ENCODE measurements at places on chromosomes 1 and 21.

DNA sequence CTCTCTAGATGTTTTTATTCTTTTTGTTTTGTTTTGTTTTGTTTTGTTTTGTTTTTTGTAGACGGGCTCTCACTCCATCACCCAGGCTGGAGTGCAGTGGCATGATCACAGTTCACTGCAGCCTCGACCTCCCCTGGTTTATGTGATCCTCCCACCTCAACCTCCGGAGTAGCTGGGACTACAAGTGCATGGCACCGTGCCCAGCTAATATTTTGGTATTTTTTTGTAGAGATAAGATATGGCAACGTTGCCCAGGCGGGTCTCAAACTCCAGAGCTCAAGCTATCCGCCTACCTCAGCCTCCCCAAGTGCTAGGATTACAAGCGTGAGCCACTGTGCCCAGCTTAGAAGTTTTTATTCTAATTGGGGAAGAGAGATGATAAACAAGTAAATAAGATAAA lies 13.3 kb upstream of the TP53BP2 start:
- no peak for DNase-seq

DNA sequence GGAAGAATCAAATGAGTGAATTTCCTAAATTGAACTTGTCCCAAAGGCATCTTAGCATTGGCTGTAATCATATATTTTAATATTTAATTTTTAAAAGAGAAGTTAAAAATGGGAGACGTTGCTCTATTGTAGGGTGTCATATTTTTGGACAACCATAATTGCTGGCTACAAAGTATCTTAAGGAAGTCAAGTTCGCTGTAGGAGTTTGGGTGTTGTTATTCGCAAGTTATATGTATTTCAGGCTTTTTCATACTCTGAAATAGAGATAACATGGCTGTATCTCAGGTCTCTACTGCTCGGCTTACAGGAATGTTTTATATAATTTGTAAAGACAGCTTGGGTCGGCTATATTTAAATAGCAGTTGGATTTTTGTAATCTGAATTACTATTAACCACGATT lies 852 bp downstream of the TMEM50A start:
- DNase-seq: no peak

DNA sequence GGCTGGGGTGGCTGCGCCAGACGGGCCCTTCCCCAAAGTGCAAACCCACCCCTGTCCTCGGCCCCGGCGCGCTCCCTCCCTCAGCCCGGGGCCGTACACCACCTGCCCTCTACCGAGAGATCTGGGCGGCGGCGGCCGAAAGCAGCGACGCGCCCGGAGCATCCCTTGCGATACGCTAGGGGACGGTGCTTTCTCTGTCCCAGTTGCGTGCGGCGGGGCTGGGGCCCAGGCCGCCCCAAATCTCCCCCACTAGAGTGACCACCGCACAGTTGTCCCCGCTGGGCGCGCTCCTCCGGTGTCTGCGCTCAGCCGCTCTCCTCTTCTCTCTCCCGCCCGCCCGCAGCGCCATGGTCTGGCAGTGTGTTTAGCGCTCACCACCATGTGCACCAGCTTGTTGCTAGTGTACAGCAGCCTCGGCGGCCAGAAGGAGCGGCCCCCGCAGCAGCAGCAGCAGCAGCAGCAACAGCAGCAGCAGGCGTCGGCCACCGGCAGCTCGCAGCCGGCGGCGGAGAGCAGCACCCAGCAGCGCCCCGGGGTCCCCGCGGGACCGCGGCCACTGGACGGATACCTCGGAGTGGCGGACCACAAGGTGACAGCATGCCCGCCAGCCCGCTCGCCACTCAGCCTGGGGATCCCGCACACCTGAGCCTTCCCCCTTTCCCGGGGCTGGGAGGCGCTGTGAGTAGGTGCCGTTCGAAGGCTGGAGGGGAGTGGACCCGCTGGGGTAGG lies 1.0 kb downstream of the ST6GALNAC5 start:
- DNase-seq: no peak

- DNase-seq: no peak
These were observed 15.0 kb downstream of the ZNF496 start for GRCh38 chr1:247316590-247317197.

- no peak for DNase-seq
These were observed 434.0 kb downstream of the PLA2G4A start for GRCh38 chr1:187262731-187263130.

GRCh38 chr1:72013161-72013560 lies 269.2 kb downstream of the NEGR1 start:
- DNase-seq: no peak

DNA sequence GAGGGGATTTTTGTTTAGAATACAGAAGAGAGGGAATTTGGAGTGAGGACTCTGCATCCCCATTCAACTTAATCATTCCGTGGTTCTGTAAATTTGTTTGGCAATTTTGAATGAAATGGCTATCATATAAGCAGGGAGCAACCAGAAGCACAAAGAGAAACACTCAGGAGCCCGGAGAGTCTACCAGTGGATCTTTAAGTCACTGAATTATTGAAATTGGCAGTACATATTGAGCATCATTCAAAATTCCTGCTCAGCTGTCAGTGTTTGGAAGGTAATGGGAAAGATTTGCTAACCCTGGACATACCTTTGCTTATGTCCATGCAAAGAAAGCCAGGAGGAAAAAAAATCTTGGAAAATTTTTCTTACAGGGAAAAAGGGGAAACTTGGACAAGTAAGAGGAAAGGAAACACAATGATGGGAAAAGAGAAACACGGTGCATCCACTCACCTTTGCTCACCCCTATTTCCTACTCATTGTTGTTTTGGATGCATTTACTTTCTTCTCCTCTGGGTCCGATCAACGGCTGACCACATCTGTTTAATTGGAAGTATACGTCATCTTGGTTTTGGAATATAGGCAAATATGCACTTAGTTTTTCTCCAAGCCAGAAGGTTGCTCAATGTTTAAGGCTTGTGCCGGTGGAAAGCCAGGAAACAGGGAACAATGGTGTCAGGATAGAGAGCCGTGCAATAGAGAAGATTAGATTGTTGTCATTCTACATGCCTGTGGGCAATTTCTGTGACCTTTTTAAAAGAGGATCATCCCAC lies 243.0 kb upstream of the LYPLAL1 start:
- no peak for DNase-seq

GRCh38 chr1:225373155-225373554 lies 54.7 kb downstream of the LBR start:
- DNase-seq: no peak

DNA sequence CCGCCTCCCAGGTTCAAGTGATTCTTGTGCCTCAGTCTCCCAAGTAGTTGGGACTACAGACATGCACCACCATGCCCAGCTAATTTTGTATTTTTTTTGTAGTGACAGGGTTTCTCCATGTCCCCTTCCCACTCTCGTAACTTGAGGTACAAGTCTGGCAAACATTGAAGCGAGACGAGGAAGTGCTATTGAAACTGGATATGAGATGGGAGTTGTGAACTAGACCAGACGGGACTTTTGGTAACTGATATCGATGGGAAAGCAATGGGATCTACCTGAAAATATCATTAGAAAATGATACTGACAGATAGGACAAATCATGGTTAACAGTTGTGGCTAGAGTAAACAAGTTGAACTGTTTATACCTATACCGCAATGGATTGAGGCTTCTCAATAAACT lies 95.2 kb upstream of the TRABD2B start:
- no peak for DNase-seq

GRCh38 chr1:106249365-106249764 lies 807.1 kb upstream of the PRMT6 start:
- DNase-seq: no peak

- no peak for DNase-seq
These were observed 10.9 kb downstream of the NR5A2 start for GRCh38 chr1:200038325-200038980.

- no peak for DNase-seq
These were observed 157.5 kb upstream of the KLHDC7A start for GRCh38 chr1:18323259-18323658.

DNA sequence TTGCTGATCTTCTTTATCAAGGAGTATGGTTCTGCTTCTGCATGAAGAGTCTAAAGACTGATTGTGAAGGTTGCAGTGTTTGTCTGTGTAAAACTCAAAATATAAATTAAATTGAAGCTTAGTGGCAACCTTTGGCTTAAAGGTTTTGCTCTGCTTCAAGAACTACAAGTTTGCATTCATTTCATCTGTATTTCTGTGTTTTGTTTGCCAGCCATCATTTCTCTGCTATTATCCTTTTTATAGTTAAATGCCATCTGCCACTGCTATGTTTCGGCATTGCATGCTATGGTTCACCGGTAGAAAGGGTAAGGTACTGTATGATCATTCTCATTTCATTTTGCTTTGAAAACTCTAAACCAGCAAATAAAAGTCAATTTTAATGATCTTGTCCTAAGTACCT lies 52.9 kb downstream of the OSBPL9 start:
- DNase-seq: no peak

- no peak for DNase-seq
These were observed 25.6 kb downstream of the LDLRAP1 start for GRCh38 chr1:25568834-25569596.

DNA sequence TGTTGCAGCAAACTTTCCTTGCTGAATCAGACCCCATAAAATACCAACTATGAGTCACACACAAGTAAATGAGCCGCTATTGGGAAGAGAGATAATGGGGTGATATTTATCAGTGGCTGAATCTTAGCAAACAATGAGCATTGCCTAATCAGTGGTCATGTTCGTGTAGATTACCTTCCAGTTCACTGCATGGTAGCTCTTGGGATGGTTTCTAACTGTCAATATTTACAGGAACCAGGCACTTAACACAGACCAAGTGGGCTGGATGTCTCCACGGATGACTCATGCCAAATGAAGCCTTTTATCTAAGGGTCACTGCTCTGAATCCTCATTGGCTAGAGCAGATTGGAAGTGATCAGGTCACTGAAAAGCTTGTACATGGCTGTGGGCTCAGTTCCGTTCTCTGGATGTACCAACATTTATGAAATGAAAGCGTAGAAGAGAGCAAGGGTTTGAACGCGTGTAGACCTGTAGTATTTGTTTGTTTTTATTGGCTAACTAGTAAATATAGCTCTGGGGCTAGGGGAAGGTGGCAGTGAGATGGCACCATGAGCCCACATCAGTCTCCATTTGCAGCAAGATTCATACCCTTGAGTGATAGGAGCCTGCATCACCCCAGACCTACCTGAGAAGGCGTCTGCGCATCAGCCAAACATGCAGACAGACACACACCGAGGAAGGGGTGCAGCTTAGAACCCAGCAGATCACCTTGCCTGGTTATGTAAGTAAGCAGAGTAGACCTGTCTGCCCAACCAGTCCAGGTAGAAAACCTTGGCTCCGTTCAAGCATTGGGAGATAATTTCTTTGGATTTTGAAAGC lies 153.3 kb downstream of the TOMM20 start:
- DNase-seq: no peak

DNA sequence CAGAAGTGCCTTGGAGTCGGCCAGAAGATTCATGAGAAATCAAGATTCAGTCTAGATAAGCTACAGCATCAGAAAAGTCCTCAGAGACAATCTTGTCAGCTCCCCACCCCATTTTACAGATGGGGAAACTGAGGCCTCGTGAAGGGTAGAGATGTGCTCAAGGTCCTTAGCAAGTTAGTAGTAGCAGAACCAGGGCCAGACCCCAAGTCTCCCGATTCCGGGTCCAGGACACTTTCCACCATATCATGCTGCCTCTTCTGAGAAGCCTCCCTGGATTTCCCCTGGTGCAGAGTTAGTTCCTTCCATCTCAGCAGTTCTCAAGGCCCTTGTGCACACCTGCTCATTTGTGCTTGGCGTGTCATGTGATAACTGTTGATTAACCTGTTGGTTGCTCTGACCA lies 91.5 kb upstream of the ACTL8 start:
- DNase-seq: no peak

DNA sequence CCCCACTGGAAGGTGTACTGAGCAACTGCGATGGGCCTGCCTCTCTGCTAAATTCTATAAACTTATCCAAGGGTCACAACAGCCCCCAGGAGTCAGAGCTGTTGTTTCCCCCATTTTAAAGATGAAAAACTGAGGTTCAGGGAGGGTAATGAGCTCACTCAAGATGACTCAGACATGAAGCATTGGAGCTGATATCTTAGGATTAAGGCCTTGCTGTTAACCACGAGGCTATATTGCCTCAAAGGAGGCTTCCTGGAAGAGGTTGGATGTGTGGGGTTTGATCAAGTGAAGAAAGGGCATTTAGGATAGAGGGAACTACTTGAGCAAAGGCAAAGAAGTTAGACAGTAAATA lies 6.7 kb downstream of the LDLRAP1 start:
- no peak for DNase-seq

DNA sequence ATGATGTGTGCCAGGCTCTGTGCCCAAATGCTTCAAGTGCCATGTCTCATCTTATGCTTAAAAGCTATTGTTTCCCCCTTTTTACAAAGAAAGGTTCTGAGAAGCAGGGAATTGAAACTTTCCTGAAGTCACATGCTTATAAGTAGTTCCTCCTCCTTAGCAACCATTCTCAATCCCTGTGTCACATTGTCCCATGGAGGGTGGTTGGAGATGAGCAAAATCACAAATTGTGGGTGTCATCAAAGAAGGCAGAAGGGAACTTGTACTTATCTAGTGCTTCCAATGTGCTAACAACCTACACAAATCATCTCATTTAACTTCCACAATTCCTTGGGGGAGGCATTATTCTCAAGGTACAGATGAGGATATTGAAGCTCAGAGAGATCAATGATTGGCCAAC lies 10.1 kb upstream of the ERICH3 start:
- DNase-seq: no peak

DNA sequence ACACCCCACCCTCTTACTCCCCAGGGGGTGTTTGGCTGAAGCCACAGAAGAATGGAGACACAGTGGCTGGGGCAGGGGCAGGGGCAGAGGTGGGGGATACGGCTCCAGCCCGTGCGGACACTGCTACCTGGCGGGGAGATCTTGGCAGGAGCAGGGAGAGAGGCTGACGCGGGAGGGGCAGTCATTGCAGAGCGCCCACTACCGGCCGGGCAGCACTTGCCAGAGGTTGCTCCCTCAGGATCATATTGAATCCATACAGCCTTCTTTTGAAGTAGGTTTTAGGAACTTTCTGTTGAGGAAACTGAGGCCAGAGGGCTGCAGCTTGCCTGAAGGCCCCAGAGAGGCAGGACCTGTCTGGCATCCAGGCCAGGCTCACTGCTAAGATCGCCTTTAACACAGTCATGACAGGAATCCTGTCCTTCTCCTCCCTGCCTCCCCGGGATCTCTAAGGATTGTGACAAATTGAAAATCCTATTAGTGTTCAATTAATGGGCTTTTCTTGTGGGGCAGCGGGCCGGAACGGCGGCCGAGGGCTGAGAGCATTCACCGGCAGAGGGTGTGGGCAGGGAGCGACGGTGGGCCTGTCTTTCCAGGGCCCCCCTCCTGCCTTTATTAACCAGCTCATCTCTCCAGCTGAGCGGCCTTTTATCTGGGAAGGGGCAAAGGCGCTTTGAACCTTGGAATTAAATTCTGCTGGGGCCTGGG lies 65.5 kb upstream of the WNT4 start:
- no peak for DNase-seq

GRCh38 chr1:180221462-180221861 lies 8.6 kb upstream of the LHX4 start:
- DNase-seq: no peak

GRCh38 chr1:236120721-236121153 lies 21.6 kb upstream of the GPR137B start:
- no peak for DNase-seq
